ENCODE measurements at places on chromosomes 3 and 15.

GRCh38 chr15:101510212-101511197 is 21.0 kb upstream of the PCSK6 start:
- DNase-seq, result no peak

DNA sequence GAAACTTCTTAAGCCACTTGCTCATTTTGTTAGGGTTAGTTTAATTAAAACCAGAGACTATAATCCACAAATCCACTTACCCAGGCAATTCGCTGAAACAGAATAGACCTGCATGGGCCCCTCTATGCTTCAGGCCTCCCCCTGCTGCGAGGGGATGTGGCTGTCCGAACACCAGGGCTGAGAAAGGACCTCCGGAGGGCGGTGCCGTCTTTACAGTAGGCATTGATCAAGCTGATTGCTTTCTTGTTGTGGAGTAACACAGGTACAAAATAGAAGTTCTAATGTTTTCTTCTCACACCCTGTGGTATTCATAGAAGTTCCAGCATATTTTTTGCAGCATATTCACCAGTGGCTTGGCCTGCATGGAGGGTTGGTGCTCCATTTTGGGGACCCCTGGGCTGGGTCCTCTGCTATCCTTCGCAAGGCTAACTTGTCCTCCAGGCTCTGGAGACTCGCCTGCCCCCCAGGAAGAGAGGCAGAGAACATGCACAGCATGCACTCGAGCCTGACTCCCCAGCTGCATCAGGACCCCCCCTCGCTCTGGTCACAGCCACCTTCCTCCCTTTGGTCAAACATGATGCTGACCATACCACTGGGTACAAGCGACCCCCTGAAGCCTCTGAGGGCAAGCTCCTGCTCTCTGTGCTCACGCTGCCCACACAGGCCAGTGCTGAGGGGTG is 55.3 kb downstream of the TPRA1 start:
- DNase-seq, result no peak

DNA sequence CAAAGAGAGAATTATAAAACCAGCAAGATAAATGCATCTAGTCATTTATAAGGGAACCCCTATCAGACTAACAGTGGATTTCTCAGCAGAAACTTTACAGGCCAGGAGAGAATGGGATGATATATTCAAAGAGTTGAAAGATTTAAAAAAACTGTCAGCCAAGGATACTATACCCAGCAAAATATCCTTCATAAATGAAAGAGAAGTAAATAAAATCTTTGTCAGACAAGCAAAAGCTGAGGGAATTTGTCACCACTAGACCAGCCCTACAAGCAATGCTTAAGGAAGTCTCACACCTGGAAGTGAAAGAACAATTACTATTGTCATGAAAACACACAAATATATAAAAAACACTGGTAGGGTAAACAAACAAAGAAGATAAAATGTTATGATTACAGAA is 113.4 kb upstream of the FAM3D start:
- DNase-seq, result no peak

DNA sequence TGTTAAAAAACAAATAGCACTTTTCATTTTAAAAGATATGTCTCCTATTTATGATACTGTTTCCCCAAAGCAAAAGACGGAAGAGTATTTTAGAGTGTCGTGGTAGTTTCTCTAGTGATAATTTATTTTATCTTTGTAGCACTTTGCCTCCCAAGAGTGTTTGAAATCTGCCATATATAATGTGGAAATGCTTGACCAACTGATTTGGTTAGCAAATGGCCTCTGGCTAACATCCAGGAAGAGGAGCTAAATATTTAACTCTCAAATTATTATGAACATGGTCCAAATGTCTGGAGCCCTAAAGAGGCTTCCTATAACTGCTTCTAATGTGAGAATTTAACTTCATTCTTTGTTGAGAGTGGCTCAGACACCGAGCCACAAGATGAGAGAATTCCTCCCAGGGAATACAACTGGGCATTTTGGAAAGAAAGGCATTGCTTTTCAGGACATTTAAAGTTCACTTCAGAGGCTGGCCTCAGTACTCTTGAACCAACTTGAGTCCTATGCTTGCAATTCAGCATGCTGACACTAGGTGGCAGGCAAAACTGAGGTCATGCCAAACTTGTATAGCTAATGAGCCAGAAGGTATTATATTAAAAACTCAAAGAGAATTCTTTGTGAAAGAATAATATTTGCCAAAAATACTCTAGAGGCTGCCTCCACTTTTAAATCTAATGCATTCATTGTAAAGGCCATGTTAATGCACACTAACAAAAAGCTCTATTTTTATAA is 104.5 kb downstream of the RARB start:
- DNase-seq, result no peak

DNA sequence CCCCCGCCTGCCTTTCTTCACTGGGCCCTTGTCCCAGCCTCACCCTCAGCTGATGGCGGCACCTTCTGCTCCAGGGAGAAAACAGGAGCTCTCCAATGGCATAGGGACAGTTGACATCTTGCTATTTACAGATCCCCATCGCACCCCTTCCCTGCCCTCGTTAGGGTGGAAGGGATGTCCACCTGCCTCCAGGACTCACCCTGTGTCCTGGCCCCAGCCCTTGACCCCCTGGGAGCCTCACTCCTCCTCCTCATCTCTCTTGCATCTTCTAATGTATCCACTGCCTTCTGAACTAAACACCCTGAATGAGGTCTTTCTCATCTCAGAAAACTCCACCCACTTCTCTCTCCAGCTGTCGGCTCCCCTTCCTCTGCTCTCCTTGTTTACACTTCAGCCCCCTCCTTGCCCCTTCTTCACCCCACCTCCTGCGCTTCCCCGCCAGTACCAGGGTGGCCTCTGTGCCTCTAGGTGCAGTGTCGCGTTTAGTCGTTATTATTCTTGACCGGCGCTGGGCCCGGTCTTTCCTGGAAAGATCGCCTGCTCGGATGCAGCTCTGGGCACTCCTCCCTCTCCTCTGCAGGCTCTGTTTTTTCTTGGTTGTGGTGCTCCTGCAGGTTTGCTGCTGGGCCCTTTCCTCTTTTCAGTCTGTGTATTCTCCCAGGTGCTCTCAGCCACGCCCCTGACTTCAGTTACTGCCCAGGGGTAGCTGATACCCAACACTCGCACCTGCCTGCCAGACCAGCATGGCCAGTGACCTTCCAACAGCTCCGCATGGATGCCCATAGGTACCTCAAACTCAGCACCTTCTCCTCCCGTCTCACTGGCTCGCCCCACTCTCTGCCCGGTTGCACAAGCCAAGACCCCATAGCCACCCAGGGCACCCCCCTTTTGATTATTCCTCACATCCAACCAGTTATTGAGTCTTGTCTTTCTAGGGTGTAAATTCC is 42.9 kb downstream of the PML start:
- no peak for DNase-seq

GRCh38 chr3:55604402-55604801 is 117.3 kb upstream of the WNT5A start:
- DNase-seq, result no peak

DNA sequence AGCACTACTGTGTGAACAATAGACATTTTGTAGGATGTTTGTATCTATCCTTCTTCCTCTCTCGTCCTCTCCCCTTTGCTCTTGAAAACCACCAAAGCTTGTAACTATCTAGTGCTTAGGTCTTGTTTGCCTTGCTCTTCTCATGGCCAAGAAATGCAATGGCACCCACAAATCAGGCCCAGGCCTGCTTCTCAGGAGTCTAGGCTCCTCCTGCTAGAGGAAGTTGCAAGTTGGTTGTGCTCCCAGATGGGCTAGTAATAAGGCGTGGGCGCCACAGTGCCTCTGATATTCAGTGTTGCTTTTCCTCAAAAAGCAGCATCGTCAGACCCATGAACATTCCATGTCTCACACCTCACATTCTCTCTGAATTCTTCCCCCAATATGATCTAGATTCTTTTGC is 28.7 kb downstream of the ZNF385D start:
- no peak for DNase-seq

GRCh38 chr3:53506110-53506762 is 11.8 kb downstream of the CACNA1D start:
- DNase-seq, result no peak

GRCh38 chr15:50107591-50108408 is 11.2 kb downstream of the ATP8B4 start:
- no peak for DNase-seq

DNA sequence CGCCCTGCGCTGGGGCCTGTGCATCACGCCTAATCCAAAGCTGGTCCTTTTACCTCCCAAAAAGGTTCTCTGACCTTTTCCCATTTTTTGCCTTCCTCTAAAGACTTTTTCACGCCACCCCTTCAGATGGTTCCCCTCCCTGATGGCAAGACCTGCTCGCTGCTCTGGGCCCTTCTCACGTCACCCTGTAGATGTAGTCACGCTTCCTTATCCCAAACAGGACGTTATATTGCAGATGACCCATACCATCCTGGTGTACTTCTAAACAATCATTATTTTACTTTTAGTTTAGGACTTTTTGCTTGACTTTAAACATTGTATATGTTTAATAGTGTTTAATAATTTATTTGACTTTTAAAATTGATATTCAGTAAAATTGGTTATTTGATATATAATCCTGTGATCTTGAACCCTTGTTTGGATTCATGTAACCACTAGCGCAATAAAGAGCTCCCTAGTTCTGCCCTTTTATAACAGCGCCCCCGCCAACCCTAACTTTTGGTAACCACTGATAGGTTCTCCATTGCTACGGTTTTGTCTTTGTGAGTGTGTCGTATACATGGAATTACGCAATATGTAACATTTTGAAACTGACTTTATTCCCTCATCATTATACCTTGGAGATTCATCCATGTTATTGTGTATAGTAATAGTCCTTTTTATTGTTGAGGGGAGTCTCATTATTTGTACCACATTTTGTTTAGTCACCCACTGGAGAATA is 159.0 kb upstream of the CHRNA7 start:
- no peak for DNase-seq

DNA sequence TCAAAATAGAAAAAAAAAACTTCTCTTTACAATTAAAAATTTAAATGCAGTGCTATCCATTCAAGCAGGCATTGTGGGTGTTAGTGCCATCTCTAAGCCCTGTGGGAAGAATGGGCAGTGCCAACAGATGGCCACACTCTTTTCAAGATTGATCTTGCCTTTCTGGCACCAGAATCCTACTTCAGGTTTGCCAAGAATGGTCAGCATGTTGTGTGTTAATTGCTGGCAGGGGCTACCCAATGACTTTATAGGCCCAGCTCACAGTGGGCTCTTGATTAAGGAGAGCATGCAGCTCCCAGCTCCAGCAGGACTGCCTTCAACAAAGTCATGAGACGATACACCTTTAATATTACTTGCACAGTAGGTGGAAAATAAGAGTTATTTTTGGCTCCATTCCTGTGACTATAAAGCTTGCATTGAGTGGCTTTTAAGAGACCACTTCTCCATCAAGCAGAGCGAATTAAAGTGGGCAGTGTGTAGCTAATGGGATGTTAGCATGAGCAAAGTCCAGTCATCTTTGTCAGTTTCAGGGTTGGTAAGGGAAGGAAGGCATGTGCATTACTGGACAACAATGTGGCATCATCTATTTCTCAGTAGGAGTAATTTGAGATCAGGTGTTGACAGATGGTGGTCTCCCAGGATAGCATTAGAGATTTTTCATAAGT is 476.8 kb downstream of the C3orf38 start:
- DNase-seq, result no peak

DNA sequence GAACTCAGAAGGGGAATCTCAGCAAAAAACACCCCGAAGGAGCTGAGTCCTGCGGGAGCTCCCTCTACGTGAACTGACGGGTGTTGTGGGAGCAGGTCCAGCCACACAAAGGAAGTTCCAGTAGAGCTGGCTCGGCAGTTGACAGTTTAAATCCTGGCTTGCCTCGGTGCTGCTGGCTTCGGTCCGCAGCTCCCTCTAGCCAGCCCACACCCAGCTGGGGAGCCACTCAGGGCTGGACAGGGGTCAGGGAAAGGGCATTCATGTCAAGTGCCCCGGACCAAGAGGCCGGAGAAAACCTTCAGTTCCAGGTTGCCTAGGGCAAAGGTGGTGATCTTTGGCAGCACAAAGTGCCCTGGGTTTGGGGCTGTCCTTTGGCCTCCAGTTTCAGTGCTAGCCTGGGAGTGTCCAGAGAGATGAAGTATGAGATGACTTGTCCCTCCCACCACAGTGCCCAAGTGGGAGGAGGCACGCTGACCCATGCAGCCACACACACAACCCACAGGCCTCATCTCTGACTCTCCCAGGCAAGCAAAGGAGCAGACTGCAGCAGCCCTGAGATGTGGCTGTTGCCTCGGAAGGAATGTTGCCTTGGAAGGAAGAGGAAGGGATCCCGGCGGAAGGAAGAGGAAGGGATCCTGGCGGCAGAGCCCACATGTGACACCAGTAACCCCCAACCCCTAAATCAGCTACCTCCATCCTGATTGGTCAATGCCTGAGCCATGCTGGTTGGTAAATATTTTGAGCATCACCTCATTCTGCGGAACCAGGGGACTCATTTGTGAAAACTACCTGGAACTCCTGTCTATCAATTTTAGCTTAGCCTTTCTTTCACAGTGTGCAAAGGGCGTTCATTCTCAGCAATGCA is 13.9 kb upstream of the ANPEP start:
- peak; percentile 78 for DNase-seq

- DNase-seq, result no peak
Observed at GRCh38 chr3:175651716-175652115, 792.6 kb downstream of the NAALADL2 start.

GRCh38 chr3:194384569-194385001 is 14.5 kb downstream of the GP5 start:
- DNase-seq, result peak; percentile 19

- DNase-seq, result no peak
Observed at GRCh38 chr3:118108769-118109168, 925.9 kb downstream of the IGSF11 start.

GRCh38 chr15:44529864-44530604 is 6.9 kb upstream of the EIF3J start:
- no peak for DNase-seq
